ENCODE measurements at places on chromosomes 12 and 14.

DNA sequence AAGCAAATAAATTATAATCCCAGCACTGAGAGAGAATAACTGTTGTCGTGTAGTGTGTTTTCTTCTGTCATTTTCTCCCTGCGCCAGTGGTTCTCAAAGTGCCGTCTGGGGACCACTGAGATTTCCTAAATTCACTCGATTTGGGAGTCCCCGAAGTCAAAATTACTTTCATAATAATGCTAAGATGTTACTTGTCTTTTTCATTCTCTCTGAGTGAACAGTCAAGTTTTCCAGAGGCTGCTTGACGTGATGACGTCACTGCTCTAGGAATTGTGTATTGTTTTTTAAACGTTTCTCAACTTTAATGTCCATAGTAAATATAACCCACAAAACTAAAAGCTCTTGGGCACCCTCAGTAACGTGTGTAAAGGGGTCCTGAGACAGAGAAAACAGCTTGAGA, 796 bp upstream of the POP5 start:
- DNase-seq: no peak

DNA sequence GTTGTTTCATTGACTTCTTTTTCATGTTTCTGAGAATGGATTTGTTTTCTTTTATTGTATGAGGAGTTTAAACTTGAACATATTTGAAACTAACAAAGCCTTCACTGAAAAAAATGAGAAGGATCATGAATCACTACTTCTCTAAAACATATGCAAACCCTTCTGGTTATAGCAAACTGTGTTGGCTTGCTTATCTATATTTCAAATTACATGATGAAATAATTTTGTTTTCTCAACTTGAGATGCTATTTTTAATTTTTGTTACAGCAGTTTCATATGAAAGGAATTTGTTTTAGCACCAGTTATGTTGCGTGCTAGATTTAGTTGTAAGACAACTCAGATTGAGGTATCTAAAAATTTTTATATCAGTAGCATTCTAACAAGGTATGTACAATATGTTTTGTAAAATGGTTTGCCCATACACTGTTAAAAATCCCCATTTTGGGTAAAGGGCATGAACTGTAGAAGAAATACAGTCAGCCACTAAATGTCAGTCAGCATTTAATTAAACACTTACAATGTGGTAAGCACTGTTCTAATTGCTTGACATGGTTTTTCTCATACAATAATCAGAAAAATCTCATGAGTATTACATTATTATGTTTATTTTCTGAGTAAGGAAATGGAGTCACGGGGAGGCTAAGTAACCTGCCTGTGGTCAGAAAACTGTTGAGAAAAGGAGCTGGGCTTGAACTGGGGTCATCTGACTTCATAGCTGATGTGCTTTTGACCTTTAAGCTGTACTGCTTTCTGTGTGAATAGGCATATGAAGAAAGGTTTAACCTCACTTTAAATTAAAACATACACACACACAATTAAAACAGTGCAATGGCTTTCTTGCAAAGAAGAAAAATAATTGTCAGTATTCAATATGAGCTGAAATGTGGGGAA, 105.7 kb downstream of the PLEKHA5 start:
- no peak for DNase-seq

DNA sequence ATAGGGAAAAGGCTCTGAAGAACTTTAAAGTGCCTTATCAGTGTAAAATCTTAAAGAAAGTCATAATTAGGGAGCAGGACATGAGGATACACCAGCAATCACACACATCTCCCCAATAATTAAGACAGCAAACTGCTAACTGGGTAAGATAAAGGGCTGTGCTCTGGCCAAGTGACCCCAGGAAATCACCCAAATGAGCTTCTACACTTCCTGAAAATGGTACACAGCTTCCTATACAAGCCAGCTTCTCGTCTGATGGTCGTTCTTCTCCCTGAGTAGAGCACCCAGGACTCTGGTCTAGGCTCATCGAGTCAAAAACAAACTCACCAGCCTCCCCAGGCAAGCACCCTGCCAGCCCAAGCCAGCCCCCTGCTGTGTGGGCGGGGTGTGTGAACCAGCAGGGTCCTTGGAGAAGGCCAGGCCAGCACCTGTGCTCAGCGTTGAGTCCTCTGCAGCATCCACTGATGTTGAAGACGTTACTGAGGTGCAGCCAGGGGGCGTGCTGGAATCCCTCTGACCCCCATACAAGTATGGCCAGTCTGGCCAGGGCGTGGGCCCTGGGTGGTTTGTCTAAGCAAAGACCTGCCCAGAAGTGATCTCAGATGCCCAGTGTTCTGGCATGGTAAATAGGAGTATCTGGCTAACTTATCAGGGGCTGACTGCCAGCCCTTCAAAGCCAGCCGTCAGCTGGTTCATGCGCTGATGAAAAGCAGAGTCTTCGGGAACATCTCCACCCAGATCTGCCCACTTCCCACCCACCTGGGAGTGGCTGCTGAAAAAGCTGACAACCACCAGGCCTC, 41.4 kb downstream of the ACTN1 start:
- peak; percentile 74 for DNase-seq

- DNase-seq: no peak
These were observed 9.0 kb downstream of the SLC8B1 start for GRCh38 chr12:113325916-113326315.

DNA sequence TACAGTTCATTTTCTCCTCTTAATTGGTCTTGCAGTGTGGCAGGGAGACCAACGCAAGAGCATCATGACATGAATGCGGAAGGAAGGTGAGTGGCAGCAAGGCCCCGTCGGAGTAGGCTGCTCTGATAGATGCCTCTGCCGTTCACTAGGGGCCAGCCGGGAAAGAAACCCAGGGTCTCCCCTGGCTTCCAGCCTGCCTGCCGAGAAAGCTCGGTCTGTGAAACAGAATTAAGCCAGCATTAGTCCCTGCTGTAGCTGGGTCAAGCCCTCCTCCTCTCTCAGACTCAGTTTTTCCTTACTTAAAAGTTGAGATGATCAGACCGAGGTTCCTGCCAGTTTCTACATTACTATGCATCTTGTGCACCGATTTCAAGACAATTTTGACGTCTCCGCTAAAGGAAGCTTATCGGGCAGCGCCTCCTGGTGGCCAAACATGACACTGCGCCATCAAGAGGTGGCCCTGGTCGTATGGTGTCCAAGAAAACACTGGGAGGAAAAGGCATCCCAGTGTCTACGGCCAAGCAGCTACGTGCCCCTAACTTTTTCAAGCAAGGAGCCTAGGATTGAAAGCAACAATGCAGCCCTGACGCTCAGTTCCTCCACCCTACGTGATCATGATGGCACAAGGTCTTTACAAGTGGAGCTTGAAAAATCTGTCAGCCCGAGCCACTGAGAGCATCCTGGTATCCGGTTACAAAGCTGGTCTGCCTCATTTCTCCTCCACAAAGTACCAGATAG, 131.6 kb downstream of the KSR2 start:
- peak; percentile 90 for DNase-seq

DNA sequence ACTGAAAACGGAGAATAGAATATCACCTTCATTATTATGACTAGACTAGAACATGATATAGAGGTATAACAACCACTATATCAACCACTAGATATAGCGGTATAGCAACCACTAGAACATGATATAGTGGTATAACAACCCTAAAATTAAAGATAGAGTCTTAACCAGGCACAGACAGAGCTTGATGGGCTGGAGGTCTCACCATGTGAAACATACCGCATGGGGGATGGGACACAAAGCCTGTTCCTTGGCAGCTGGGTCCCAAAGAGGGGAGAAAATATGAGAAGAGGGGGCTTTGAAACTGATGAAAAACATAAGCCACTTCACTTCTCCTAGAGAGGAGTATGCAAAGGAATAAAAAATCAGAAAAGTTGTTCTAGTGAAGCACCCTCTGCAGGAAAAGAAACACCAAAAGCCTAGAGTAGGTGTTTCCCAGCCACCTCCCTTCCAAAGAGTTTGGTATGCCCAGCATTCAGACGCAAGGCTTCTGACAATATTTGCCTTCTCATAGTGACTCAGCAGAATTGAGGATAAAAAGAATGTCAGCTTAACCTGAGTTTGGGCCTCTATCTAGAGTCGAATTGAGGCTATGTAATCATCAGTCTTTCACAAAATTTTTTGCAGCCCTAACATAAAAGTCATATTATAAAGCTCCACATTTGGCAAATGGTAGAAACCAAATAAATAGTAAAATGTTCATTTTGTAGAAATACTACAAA, 316.4 kb downstream of the NOVA1 start:
- DNase-seq: no peak

DNA sequence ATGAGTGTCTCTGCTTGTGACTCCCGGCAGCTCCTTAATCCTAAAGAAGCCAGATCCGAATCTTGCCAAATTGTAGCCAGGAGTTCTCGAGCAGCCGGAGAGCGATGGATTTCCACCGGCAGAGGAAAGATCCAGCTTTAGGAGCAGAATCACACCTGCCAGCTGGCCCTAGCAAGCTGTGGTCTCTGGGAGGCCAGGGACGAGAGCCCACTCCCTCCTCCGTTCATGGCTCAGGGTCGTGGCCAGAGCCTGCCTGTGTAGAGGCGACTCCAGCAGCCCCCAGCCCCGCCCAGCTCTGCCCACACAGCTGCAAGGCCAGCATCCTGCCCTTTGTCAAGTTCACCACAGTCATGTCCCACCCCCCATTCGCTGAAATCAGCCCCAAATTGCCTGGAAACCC, 121.0 kb downstream of the SCARB1 start:
- DNase-seq: no peak
